Central memory CD8-positive, alpha-beta T cell (primary cell): ENCODE measurements at places on chromosomes 6 and 20.

DNA sequence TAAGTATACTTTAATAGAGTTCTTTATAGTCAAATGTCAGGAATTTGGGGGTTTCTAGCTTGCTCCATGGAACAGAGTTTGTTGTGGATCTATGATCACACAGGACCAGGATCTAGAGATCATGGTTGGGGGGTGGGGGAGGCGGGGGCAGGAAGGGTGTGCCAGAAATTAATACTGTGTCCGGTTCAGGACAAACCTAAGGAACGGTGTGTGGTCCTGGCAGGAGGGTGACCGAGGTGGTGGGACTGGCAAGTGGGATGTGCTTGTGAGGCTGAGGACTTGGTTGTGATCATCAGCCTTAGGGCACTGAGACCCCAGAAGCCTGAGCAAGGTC is 27.9 kb downstream of the GSTA3 start:
- DNase-seq = no peak
- H3K36me3 ChIP-seq = no peaks in the 10 kb centered on the region
- H3K27ac ChIP-seq = no peak overlapping the region

GRCh38 chr6:83459663-83460062 is 28.8 kb upstream of the ME1 start:
- no peaks in the 10 kb centered on the region for H3K4me1 ChIP-seq
- DNase-seq = no peak
- no peaks in the 10 kb centered on the region for H3K36me3 ChIP-seq
- H3K27me3 ChIP-seq = no peaks in the 10 kb centered on the region
- no peak overlapping the region for H3K27ac ChIP-seq

- peaks cover 4% of the 10 kb centered on the region for H3K4me1 ChIP-seq
- no peaks in the 10 kb centered on the region for H3K36me3 ChIP-seq
- peaks cover 46% of the 10 kb centered on the region for H3K27me3 ChIP-seq
- DNase-seq = no peak
Measured at GRCh38 chr6:144007478-144008119, 460 bp downstream of the PLAGL1 start.

DNA sequence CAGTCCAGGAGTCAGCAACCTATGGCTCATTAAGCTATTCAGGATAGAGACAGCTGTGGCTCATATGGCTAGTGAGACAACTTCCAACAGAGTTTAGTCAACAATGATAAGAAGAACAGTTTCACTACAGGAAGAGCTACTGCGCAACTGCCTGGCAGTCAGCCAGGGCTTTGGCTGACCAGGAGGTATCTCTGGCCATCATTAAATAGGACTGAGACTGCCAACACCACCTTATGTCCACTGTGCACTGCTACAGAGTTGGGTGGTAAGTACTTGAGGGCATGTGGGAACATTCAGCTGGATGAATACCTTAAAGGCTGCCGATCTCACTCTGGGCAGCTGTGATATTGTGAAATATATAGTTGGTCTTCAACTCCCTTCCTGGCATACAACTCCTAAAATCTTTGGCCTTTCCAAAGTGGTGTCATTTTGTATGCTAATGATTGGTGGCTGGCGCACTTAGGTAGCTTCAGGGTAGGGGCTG is 52.2 kb upstream of the FAM83C start:
- H3K4me3 ChIP-seq = no peak overlapping the region
- H3K4me1 ChIP-seq = no peaks in the 10 kb centered on the region
- H3K36me3 ChIP-seq = peaks cover 21% of the 10 kb centered on the region
- DNase-seq = no peak
- H3K27ac ChIP-seq = no peak overlapping the region

GRCh38 chr6:145953200-145953599 is 11.0 kb downstream of the SHPRH start:
- no peak overlapping the region for H3K27ac ChIP-seq
- peaks cover 24% of the 10 kb centered on the region for H3K36me3 ChIP-seq
- H3K4me1 ChIP-seq = peaks cover 29% of the 10 kb centered on the region
- H3K4me3 ChIP-seq = no peak overlapping the region
- DNase-seq = no peak
- no peaks in the 10 kb centered on the region for H3K27me3 ChIP-seq

DNA sequence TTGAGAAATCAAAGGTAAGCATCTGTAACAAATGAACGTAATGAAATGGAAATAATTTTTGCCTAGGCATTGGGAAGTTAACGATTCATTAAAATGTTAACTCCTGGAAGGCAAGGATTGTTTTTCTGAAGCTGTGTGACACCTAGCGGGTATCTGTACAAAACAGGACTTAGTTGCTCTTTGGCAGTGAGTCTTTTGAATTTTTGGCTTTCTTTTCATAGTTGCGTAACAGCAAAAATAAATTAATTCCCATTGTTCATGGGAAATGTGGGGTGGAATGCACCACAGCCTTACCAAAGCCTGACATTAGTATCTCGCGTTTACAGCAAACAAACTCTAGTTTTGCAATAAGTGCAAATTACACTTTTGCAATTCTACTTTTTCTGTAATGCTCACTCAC is 92.7 kb upstream of the DTNBP1 start:
- no peaks in the 10 kb centered on the region for H3K36me3 ChIP-seq
- no peak overlapping the region for H3K27ac ChIP-seq
- H3K4me3 ChIP-seq = no peak overlapping the region
- no peaks in the 10 kb centered on the region for H3K4me1 ChIP-seq
- DNase-seq = no peak
